Stomach (tissue), 19 donors: ENCODE measurements at places on chromosomes 7 and 10. TPM values are rescaled to one million over a fixed set of nuclear protein-coding genes. Genes with fewer than 3 reads are reported as not detected.

DNA sequence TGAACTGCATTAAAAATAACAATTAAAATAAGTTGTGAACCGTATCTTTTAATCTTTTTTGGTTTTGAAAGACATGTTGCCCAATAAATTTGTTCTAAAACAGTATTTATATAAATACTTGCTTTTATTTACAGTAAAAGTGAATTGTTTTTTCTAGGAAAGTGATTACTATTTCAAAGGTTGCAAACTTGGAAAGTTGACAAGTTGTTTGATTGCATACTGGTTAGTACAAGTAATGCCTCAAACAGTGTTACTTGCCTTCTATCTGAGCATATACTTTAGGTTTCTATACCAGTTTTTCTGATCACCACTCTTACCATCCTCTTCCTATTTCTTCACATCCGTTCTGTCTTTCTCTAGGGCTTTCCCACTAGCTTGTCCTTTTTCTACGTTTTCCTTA, 212.6 kb downstream of the FOXP2 start:
- H3K36me3 ChIP-seq, result peaks cover 4% of the 10 kb centered on the region
- H3K27ac ChIP-seq, result no peak overlapping the region
- H3K4me1 ChIP-seq, result no peaks in the 10 kb centered on the region
- DNase-seq, result no peak
- H3K4me3 ChIP-seq, result no peak overlapping the region

Gene MMP21
- not detected for total RNA-seq

DNA sequence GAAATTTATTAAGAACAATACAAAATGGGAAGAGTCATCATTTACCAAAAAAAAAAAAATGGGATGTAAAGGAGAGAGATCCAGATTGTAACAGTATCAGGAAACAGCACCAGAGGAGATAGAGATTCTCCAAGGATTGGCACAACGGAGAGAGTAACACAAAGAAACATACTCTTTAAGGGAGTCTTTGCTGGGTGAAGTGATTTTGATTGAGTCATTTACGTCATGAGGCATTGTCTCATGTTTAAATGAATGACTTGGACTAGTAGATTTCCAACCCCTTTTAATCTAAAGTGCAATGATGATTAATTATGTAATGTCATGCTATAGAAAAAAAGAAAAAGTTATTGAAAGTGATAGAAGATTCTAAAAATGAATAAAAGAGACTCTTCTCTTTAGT, 68.8 kb downstream of the ITGB8 start:
- H3K27ac ChIP-seq, result no peak overlapping the region
- no peak overlapping the region for H3K4me3 ChIP-seq
- H3K27me3 ChIP-seq, result no peaks in the 10 kb centered on the region
- no peak for DNase-seq
- H3K4me1 ChIP-seq, result no peaks in the 10 kb centered on the region
- no peaks in the 10 kb centered on the region for H3K36me3 ChIP-seq

Gene TECPR1
- total RNA-seq, result 35.6 TPM

DNA sequence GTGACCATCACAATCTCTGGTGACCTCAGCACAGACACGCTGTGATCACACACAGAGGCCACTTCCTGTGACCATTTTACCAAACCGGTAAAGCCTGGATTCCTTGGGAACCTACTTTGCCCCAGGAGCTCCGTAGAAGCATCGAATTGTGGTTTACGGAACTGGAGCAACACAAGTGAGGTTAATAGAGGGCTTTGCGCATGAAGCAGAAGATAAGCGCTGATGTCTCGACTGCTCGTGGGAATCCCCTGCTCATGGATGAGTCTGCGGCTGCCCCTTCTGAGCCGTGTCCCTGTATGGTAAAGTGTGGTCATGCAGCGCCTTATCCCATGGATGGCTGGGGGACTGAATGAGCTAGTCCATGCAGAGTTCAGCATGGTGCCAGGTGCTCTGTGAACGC, 53.6 kb downstream of the VIPR2 start:
- no peaks in the 10 kb centered on the region for H3K4me1 ChIP-seq
- H3K27me3 ChIP-seq, result no peaks in the 10 kb centered on the region
- no peak overlapping the region for H3K4me3 ChIP-seq
- no peak overlapping the region for H3K27ac ChIP-seq
- DNase-seq, result no peak
- no peaks in the 10 kb centered on the region for H3K36me3 ChIP-seq

DNA sequence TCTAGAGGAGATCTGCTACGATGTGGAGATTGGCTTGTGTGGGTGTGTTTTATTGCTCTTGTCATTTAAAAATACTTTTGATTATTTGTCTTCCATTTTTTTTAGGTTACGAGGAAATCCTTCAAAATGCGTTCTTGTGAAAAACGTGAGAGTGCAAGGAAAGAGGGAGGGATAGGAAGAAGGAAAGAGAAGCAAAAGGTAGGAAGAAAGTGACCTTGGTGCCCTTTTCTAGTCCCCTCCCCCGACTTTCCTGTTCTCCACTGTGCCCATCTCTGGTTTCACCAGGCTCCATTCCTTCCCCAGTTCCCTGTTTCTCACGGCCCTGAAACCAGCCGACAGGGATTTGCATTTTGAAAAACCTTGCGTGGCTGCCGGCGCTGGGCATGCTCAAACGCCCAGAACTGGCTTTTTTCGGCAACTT, 506 bp upstream of the GNAI1 start:
- DNase-seq, result no peak
- H3K27me3 ChIP-seq, result no peaks in the 10 kb centered on the region
- peak overlapping the region; percentile 97 for H3K4me3 ChIP-seq
- H3K27ac ChIP-seq, result peak overlapping the region; percentile 94
